ENCODE measurements at places on chromosomes 13 and 19. TPM values are rescaled to one million over a fixed set of nuclear protein-coding genes. Genes with fewer than 3 reads are reported as not detected.

DNA sequence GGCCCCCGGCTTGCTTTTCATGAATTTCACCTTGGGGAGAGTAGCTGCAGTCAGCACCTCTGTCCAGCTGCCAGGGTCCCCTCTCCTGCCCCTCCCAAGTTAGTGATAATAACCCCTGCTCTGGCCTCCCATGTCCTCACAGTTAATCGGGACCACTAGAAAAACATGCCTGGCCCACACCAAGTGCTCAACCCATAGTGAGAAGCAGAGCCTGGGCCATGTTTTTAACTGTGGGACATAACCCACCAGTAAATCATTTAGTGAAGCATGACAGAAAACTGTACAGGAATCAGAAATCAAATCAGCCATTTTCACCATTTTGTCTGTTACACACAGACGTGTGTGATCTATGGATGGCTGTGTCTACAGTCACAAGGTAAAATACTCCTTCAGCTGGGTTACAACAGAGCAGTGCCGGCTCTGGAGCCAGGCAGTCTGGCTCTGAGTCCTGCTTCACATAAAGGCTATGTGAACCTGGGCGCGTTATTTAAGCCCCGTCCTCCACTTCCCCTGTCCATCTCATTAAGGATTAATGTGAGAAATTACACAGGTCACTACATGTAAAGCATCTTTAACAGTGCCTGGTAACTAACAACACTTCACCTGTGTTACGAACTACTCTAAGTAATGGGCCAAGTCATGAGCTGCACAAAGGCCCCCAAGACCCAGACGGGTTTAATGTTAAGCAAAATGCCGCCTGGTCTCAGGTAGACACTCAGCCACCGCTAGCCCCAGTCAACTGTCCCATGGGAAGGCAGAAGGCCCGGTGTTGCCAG lies 7.6 kb upstream of the ECH1 start:
- DNase-seq = no peak

Gene DNAAF3
- total RNA-seq = 0.73 TPM

DNA sequence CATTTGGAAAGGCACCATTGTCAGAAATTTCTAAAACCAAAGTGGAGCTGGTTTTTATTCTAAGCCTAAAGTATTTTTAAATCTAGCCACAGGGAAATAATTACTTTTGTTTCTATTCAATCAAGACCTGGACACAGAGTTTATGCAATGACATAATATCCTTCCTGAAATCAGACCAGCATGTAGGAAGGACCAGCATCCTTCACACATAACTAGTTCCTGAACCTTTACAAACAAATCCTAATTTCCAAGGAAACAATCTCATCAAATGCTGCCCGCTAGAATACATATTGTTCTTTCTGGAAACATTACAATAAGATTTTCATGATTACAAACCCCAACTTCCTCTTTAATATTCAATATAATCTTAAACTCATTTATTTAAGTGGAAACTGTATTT lies 1.5 kb downstream of the STARD13 start:
- DNase-seq = no peak

DNA sequence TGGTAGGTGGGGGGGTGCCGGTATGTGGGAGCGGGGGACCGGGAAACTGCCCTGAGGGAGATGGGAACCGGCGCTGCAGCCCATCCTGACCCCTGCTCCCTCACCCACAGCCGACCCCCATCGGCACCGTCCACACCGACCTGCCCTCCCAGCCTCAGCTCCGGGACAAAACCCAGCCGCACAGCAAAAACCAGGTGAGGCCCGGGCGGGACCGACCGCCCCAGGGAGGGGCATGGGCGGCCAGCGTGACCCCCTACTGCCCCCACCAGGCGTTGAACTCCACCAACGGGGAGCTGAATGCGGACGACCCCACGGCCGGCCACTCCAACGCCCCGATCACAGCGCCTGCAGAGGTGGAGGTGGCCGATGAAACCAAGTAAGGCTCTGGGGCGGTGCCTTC lies 35.9 kb downstream of the BTBD2 start:
- no peak for DNase-seq

Gene SERPINE3
- total RNA-seq = not detected

GRCh38 chr19:12450844-12451243 lies 10.0 kb upstream of the ZNF443 start:
- DNase-seq = no peak

DNA sequence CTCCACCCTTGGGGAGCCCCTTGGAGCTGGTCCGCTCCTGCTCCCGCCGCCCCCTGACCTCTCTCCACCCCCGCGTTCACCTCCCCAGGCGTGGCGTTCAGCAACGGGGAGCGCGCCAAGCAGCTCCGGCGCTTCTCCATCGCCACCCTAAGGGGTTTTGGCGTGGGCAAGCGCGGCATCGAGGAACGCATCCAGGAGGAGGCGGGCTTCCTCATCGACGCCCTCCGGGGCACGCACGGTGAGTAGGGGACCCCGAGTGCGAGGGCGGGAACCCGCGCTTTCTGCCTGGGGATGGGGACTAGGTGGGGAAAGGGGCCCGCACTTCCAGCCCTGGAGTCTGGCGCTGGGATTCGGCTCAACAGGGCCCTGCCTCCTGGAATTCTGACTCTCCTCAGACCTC lies 1.7 kb downstream of the CYP2A13 start:
- DNase-seq = no peak

- DNase-seq = no peak
Observed at GRCh38 chr13:26679411-26680122, 81.0 kb downstream of the GPR12 start.

- DNase-seq = no peak
Observed at GRCh38 chr19:16077984-16078758, 1.9 kb downstream of the TPM4 start.

GRCh38 chr13:43030548-43030947 lies 7.2 kb downstream of the DNAJC15 start:
- no peak for DNase-seq

DNA sequence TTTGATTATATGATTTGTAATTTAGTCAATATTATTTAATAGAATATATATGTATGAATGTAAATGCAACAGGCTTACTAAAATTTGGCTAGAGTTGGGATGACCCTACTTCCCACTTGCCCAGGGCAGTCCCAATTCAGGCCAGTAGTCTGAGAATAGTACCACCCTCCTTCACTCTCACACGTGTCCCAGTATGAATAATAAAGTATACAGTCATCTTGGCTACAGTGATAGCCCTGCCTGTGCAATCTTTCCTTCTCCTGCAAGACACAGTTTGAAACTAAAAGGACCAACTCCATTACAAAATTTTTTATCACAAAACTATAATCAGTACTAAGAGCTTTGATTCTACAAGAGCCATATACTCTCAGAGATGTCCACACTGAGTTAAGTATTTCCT lies 76.2 kb downstream of the SACS start:
- DNase-seq = no peak

GRCh38 chr13:45737571-45738017 lies 35.5 kb downstream of the CBY2 start:
- DNase-seq = no peak

Gene MIPEP
- total RNA-seq = 37.7 TPM

Gene DMKN
- 3.4 TPM for total RNA-seq

DNA sequence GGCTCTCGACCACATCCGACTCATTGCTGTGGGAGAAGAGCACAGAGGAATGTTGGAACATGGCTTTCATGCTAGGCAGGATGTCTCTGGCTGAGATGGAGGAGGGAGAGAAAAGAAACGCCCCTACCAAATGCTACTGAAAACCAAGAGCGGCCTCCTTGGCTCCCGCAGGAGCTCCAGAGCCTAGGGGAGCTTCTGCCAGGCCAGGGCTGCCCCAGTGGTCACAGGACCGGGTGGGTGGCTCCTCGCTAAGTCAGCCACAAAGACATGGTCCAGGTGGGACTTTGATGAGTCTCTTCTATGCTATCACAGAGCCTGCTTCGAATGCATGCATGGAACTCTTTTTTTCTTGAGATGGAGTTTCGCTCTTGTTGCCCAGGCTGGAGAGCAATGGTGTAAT lies 6.7 kb downstream of the LONP1 start:
- DNase-seq = no peak

DNA sequence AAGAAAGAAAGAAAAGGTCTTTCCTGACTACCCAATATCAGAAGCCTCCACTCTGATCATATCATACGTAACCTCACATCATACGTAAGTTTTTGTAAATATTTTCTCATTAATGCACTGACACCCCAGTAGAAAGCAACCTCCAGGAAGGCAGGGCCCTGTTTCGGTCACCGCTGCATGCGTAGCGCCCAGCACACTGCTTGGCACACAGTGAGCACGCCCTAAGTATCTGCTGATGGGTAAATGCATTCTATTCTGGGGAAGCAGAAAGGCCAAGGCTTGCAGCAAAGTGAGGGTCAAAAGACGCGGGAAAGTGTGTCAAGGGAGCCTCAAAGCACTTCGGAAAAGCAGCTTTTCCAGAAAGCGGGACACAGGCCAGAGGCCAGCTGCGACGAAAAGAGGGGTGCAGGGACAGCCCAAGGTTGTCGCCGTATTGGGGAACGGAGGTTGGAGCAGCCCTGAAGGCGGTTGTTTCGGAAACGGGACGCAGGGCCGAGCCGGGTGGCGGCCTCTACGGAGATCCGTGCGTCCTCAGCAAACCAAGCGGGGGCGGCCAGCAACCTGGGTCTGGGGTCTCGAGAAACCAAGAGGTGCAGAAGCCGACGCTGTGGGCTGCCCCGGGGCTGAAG lies 463 bp downstream of the SUGP1 start:
- DNase-seq = no peak

Gene CGB2
- not detected for total RNA-seq

GRCh38 chr13:94112227-94112626 lies 367.3 kb downstream of the DCT start:
- no peak for DNase-seq

DNA sequence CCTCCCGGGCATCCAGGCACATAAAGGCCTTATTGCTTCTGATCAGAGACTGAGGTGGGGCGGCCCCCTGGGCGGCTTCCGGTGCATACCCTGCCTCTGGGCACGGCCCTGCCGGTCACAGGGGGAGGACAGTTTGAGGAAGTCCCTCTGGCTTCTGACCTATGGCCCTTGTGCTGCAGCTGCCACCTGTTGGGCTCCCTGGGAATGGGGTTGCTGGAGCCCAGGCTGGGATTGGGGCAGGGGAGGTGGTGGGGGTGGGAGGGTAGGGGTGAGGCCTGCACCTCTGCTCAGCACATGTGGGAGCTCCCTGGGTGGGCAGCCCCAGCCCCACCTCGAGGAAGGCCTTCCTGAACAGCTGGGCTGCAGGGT lies 10.7 kb downstream of the ANO8 start:
- no peak for DNase-seq

- DNase-seq = no peak
Observed at GRCh38 chr19:34618410-34618809, 58.5 kb downstream of the SCGB2B2 start.

- DNase-seq = peak; percentile 85
Observed at GRCh38 chr13:26965952-26966700, 205.5 kb downstream of the USP12 start.

Gene ZNF100
- total RNA-seq = 7.0 TPM

DNA sequence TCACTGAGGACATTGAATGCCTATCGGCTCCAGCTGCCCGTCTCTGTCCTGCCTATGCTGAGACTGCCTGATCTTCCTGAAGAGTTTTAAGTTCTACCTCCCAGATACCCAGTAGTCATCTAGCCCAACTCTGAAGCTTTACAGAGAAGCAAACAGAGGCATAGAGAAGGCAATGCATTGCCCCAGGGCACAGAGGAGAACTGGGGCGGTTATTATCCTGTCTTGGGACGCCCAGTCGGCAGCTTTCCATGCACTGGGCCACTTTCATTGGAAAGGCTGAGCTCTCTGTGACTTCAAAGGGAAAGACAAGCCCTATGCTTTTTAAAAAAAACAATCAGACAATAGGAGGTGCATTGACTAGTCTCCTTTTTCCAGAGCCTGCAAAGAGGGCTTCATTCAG lies 71.6 kb downstream of the HSPH1 start:
- no peak for DNase-seq

Gene CBARP
- 1.2 TPM for total RNA-seq

- DNase-seq = no peak
Observed at GRCh38 chr13:76600081-76600480, 286.1 kb downstream of the KCTD12 start.

DNA sequence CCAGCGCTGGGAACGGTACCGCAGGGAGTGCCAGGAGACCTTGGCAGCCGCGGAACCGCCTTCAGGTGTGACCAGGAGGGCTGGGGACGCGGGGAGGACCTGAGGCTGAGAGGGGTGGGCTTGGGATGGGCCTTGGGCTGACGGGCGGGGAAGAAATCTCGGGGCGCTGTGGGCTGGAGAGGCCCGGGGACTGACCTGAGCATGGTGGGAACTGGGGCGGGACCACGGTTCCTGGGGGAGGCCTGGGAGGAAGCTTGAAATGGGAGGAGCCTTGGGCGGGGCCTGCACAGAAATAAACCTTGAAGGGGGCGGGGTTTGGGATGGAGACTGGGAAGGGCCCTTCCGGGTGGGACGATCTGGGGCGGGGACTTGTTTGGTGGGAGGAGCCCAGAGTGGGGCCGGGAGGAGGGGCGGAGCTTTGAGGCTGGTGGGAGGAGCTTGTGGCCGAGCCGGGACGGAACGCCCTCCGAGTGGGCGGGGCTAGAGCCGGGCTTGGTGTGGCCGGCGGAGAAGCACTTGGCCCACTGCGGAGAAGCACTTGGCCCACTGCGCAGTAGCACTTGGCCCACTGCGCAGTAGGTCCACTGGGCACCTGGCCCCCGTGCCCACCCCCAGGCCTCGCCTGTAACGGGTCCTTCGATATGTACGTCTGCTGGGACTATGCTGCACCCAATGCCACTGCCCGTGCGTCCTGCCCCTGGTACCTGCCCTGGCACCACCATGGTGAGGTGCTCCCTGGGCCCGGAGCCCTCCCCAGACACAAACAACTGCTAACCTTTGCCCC lies 2.8 kb downstream of the GIPR start:
- DNase-seq = peak; percentile 84
